ENCODE measurements at places on chromosomes 1 and 21. TPM values are rescaled to one million over a fixed set of nuclear protein-coding genes. Genes with fewer than 3 reads are reported as not detected.
A peak's percentile ranks its signal among the peaks of the same experiment; 100 is the strongest.

GRCh38 chr21:17989780-17990179 is 170.6 kb upstream of the C21orf91 start:
- no peak for DNase-seq

DNA sequence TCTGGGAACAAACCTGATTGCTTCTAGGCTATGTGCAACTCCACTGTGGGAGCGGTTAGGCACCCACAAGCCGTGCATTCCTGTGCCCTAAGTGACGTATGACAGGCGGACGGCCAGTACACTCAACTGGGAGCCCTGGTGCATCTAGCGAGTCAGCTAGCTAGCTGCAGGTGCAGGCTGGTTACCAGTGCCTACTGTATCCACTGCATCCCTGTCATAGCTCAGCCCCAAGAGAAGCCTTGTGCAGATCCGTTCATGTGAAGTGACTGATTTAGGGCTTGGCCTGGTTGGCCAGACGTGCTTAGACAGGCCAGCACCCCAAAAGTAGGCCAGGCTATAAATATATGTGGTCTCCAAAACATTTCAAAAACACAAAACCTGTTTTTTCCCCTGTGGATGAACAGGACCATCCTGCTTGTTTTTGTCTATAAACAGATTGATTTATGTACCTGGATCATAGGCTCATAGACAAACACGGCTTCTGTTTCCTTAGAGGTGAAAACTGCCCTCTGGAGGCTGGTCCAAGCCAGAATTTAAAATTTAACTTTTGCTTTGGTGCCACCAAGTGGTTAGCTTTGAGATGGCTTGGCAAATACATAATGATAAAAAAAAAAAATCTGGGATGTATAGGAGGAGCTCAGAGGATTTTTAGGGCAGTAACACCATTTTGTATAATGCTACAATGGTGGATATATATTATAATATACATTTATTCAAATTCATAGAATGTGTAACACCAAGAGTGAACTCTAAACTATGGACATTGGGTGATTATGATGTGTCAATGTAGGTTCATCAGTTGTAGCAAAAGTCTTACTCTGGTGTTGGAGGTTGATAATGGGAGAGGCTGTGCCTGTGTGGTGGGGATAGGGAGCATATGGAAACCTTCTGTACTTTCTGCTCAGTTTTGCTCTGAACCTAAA is 68.5 kb downstream of the GIPC2 start:
- peak; percentile 78 for DNase-seq

DNA sequence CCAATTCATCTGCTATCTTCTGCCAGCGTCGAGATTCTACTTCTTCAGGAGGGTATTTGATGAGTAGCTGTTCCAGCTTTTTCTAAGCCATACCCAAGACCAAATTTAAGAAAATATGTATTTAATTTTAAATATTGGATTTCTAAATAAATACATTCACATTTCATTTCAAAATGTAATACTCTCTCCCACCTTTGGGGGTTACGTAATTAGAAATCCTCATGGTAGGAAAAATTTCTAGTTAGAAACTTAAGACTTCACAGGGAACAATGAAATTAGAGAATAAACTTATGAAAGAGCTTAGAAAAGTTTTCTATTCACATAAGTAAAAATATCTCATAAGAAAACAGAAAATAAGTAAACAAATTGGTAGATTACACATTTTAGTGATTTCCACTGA is 102.9 kb downstream of the ZZZ3 start:
- DNase-seq = no peak

DNA sequence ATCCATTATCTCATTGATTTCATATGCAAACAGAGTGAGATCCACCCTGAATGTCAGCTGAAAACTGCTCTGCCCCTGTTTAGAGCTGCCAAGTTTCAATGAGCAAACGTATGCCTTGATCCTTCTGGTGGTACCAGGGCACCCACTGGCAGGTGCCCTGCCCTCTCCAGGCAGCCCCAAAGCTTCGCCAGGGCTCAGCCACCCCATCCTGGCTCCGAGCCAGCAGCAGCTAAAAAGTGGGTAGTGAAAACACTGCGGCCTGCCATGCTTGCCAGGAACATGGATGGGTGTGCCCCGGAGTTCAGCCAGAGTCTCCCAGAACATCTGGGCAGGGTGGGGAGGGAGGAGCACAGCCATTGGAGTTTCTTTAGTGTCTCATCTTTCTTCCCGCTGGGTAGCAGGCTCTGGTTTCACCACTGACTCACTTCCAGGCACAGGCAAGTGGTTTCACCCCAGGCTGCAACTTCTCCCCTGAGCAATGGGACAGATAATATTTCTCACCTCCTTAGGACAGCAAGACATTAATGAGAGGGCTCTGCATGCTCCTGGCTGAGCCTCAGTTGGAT is 8.1 kb upstream of the LMX1A start:
- no peak for DNase-seq

GRCh38 chr1:12059722-12060464 is 3.2 kb upstream of the TNFRSF8 start:
- DNase-seq = no peak

DNA sequence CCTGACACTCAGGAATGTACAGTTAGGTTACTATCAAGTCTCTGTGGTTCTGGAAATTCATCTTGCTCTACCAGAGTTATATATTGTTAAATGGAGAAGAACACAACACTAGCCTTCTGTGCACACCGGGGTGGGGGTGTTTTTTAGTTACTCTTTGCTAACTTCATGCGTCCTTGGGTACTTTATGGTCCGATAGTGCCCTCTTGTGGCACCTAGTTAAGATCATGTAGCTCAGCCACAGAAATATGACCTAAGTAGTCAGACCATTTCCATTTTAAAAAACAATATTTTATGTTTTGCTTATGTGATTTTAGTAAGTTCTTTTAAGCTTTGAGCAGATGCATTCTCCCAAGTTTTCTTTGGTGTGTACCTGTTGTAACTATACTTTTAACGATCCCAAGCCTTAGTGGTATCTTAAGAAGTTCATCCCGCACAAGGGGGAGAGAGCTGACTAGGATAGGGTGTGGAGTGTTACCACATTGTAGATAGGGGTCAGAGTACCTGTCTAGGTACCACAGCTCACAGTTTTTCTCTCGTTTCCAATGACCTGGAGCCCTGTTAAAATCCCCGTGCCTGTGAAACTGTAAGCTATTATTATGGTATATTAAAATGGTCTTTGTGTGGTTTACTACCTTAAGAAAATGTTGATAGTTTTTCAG is 20.6 kb upstream of the SH3D21 start:
- peak; percentile 80 for DNase-seq

DNA sequence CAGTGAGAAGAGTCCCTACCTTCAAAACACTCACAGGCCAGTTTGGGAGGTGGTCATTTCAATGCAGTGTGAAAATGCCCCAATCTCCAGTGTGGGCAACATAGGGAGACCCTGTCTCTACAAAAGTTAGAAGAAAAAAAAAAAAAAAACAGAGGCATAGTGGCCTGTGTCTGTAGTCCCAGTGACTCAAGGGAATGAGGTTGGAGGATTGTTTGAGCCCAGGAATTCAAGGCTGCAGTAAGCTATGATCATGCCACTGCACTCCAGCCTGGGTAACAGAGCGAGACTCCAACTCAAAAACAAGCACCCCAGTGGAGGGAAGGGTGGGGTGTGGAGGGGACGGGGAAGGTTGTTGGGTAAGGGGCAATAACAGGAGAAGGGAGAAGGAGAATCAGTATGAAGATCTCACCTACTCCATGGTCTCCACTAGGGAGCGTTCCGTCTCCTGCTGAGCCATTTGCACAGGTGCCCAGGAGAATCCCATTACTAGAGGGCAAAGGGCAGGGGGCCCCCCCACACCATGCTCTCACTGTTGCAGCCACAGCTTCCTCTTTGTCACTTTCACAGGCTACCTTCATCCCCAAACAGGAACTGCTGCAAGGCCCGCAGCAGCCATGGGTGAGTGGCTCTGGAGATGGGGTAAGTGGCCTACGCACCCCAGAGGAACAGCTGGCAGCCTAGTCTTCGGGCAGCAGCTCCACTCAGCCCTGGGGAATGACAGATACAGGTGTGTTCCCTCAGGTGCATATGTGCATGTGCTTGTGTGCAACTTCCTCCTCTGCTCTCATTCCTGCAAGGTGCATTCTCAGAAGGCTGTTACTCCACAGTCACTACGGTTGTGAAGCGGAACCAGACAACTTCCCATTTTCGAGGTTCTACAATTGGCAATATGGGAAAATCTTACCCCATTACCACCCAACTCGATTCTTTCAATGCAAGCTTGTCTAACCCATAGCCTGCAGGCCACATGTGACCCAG is 87.9 kb upstream of the LYST start:
- no peak for DNase-seq

DNA sequence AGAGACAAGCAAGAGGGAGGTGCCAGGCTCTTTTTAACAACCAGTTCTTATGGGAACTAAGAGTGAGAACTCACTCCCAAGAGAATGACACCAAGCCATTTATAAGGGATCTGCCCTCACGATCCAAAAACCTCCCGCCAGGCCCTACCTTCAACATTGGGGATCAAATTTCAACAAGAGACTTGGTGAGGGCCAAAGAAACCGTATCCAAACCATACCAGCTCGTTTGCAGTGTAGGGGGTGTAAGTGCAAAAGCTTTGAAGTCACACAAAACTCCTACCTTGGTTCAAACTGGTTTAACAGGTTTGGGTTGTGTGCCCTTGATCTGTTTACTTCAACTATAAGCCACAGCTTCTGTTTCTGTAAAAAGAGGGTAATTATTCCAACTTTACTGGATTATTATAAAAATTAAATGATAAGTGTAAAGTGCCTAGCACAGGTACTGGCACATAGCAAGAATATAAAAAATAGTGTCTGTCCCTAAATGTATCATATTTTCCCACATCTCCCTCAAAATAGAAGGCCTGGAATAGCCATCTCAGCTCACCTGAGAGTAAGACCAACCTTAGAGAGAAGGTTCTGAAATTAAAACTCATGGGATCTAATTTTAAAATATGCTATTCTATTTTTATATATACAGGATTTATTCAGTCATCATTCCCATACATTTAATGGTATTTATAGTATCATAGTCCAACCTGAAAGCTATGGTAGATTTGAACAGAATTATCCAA is 7.0 kb upstream of the USP25 start:
- DNase-seq = no peak

DNA sequence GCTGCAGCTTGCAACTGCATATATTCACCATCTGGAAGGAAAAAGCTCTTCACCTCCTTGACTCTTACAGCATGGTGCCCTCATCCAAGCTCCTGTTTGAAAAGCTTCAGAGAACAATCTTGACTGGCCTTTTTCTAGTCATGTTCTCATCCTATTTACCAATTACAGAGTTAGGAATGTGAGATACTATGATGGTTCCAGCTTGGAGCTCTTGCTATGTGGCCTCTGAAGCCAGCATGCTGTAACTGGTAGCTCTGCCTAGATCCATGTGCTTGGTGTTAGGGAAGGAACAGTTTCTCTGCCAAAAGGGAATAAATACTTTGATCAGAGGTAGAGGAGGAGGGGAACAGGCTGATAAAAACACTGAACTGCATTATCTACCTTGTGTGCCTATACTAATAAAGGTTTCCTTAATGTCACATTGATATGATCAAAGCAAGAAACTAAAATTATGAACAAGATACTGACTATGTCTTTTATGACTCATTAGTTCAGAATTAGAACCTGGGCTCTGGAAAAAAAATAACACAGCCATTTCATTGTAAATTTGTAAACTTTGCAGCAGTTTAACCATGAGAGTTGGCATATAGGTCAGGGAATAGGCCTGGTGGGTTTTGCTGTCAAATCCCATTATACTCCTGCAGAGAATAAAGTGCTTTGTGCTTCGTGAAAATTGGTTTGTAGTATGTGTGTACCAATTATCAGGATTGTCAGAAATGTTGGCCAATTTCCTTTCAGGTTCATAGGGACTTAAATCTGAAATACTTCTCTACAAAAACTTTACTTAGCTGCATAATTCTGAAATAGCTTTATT is 92.7 kb downstream of the LEPR start:
- DNase-seq = no peak

GRCh38 chr1:217133958-217134856 is 411.0 kb upstream of the ESRRG start:
- DNase-seq = no peak

DNA sequence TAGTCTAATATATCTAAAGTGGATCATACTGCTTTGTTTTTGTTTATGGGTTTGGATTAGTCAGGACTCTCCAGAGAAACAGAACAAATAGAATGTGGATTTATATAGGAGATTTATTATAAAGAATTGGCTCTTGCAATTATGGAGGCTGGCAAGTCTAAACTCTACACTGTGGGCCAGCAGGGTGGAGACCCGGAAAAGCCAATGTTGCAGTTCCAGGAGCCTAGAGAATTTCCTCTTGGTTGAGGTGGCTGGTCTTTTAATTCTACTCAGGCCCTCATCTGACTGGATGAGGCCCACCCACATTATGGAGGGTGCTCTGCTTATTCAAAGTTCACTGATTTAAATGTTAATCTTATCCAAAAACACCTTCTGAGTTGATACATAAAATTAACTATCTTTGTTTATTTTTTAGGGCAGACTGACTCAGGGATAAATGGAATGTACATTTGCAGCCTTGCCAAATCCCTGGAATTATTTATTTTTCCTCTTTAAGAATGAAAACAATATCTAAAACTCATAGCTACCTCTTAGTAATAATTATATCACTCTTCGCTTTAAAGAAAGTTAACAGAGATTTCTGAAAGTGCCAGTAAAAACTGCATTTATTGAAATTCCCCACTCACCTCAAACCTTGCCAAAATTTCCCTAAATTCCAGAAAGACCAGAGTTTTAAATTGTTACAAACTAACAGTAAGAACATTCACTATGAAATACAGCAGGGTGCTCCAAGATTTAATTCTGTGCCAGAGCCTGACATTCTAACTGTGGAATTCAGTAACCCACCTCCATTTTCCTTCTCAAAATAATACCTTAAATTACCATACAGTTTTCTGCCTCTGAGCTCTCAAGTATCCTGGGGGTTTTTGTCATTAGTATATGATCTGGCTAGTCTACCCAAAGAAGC is 36.6 kb upstream of the SSX2IP start:
- no peak for DNase-seq

- no peak for DNase-seq
These were observed 40.2 kb upstream of the CAMTA1 start for GRCh38 chr1:6745073-6745472.

- DNase-seq = no peak
These were observed 105.0 kb upstream of the SAMD11 start for GRCh38 chr1:818618-819291.

DNA sequence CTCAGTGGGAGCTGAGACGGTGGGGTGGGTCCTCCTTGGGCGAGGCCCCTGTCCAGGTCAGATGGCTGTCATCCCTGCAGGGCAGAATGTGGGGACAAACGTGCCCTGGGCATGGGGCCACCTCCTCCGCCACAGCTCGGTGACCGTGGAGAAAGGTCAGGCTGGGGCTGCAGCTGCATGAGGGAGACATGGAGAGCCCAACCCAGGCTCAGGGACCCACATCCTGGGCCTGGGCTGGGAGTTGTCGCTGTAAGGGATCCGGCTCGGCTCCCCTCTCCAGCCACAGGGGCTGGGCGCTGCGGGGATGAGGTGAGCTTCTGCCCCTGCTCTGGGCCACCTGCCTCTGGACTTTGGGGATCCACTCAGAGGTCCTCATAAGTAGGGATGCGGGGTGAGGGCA is 518 bp upstream of the PLCH2 start:
- no peak for DNase-seq

- no peak for DNase-seq
These were observed 1300.0 kb downstream of the PLA2G4A start for GRCh38 chr1:188128761-188129160.

GRCh38 chr1:184199036-184199435 is 147.5 kb downstream of the TSEN15 start:
- no peak for DNase-seq

C4BPB gene
- total RNA-seq = not detected

MROH9 gene
- not detected for total RNA-seq

OR2T11 gene
- total RNA-seq = not detected

SEMA4A gene
- 0.93 TPM for total RNA-seq

GNG4 gene
- not detected for total RNA-seq

PLEKHO1 gene
- total RNA-seq = 183 TPM

CALML6 gene
- 1.4 TPM for total RNA-seq

All from glomerular endothelial cell (primary cell).